Regular cardiac myocyte (primary cell): ENCODE measurements at places on chromosomes 11 and 22. TPM values are rescaled to one million over a fixed set of nuclear protein-coding genes. Genes with fewer than 3 reads are reported as not detected.

The SLCO2B1 gene
- 0.38 TPM in 1 of 2 replicates, not detected in the other for total RNA-seq

The OR2D2 gene
- total RNA-seq = 0.28 and 0.38 TPM in 2 replicates

The SPINDOC gene
- 8.2 and 22.4 TPM in 2 replicates for total RNA-seq

The CADM1 gene
- 4.6 and 28.8 TPM in 2 replicates for total RNA-seq

The MMP8 gene
- under 0.01 TPM in 1 of 2 replicates, not detected in the other for total RNA-seq

The POTEH gene
- not detected in 2 replicates for total RNA-seq

The PANX3 gene
- total RNA-seq = not detected in 2 replicates

The CFAP68 gene
- 7.3 and 7.9 TPM in 2 replicates for total RNA-seq

The ARHGAP8 gene
- 0.28 TPM in 1 of 2 replicates, not detected in the other for total RNA-seq
